NCI-H2171 (cell line): ENCODE measurements at places on chromosomes 7 and 10.
A peak's percentile ranks its signal among the peaks of the same experiment; 100 is the strongest.

DNA sequence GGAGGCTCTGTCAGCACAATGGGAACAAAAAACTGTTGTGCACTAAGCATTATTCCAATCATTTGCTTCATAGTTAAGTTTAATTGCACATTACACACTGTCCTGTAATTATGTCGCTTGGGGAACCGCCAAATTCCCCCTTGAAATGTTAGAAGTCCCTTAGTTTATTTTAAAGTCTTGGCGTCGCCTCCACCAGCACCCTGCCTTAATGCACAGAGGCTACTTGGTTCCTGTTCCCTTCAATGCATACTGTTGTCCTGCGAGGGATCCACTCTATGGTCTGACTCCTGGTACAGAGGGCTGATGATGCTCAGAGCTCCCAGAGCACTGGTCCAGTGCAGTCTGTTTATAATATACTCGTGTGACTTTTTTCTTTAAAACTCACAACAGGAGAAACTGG is 330.7 kb downstream of the ELMO1 start:
- no peak for DNase-seq

- no peak for DNase-seq
Measured at GRCh38 chr7:55061726-55062499, 43.1 kb downstream of the EGFR start.

DNA sequence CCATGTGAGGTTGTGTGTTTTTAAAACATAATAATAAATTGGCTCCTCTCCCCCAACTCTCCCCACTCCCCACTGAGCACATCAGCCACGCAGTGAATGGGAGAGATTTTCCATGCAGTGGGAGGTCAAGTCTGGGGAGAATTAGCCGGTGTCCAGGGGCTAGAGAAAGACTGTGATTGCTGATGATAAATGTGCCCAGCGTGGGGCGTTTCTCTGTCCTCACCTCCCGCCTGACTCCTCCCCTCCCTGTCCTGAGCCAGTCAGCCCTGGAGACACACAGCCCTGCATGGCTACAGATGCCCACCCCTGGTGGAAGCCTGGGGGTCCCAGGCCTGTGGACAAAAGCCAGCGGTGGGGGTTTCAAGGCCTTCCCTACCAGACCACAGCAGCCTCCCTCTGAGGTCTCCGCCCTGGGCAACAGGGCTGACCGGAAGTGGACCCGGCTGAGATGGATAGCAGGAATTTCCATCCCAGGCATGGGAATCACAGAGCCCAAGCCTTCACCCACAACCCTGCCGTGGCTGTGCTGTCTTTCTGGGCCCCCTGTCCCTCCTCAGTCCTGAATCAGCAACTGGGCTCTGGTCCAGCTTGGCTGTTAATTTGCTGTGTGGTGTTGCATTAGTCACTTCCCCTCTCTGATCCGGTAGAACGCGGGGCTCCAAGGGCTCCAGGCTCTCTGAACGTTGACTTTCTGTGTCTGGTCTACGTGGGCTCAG is 46.8 kb upstream of the SLC29A3 start:
- no peak for DNase-seq

DNA sequence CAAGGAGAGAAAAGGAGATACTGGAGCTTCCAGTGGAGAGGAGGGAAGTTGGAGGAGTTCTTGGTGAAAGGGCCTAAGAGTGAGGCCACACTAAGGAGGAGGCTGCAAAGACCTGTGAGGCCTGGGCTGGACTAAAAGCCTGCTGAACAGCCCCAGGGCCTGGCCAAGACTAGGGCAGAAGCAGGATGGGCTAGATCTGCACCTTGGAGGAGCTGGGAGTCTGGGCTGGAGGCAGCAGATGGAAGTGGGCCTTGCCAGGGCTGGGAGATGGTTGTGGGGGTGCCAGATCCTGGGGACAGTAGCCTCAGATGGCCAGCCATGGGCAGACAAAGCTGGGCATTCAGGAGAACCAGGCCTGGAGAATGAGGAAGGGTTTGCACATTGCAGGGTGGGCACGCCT is 6.5 kb upstream of the PURB start:
- DNase-seq: no peak

- peak; percentile 27 for DNase-seq
Measured at GRCh38 chr10:48287417-48288391, 13.2 kb upstream of the FRMPD2 start.

DNA sequence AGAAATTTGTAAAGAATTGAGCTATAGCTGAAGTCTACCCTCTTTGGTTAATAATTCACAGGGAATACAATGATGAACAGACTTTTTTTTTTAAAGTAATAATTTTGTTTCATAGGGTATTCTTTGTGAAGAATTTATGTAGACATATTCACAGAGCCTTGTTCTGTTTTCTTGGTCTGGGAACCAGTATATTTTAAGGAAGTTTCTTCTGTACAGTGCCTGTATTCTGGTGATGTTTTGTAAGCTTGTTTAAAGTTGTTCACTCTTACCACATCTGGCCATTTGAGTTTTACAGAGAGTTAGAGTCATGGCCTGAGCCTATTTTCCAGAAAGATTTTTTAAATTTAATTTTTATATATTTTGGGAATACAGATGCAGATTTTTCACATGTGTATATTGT is 70.3 kb downstream of the CCSER2 start:
- no peak for DNase-seq

DNA sequence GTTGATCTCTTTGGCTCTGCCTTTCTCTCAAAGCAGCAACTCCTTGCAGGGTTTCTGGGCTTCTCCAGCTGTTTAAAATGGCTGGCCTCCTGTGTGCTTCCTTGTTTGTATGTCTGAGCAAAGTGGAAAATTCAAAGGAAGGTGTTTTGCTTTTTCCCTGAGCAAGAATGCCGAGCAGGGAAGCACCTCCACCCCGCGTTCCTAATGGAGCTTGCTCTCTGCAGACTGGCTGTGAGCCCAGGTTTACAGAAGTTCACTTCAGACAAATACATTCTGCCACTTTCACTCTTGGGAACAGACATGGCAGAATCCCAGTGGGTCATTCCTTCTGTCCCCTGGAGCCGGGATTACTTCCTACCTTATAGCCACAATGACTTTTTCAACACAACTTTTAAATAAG is 181.8 kb upstream of the AGK start:
- peak; percentile 17 for DNase-seq

DNA sequence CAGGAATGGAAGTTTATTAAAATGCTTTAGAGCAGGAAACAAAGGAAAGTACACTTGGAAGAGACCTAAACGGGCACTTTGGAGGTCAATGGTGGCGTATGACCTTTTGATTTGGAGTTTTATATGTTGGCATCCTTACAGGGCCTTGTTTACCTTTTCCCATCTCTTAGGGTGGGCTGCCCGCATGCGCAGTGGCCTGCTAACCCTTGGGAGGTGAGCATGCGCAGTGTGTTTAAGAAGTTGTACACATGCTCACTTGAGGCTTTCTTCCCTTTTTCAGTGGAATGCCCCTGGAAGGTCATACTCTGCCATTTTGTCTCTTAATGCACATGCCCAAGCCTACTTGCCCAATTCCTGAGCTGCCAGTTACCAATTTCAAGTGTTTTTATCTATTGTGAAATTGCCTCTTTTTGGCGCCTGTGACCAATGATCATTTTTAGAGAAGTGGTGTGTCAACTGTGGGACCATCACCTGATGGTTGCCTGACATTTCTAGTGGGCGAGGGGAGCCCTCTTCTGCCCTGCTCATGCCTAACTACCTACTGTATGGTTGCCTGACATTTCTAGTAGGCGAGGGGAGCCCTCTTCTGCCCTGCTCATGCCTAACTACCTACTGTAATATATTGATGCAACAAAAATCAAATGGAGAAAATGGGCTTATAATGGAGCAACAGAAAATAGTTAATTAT is 138.0 kb downstream of the PPP1R9A start:
- no peak for DNase-seq

DNA sequence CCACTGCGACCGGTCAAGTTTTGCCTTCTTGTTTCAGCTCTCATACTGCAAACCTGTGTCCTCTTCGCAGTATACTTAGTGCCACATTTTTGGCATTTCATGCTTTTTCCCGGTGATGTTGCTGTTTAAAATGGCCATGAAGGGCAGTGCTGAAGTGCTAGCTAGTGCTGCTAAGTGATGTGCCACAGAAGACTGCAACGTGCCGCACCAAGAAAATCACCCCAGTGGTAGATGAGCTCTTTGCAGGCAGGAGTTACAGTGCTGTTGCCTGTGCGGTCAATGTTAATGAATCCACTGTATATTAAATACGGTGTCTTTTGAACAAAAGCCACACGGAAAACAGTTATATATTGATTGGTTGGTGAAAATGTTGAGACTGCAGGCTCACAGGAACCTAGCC is 120.3 kb downstream of the ANLN start:
- no peak for DNase-seq

- no peak for DNase-seq
Measured at GRCh38 chr7:56091591-56091990, 1.2 kb downstream of the PHKG1 start.

GRCh38 chr10:73218431-73219191 is 28.4 kb downstream of the DNAJC9 start:
- DNase-seq: no peak
